ENCODE measurements at places on chromosomes 6 and 20.

DNA sequence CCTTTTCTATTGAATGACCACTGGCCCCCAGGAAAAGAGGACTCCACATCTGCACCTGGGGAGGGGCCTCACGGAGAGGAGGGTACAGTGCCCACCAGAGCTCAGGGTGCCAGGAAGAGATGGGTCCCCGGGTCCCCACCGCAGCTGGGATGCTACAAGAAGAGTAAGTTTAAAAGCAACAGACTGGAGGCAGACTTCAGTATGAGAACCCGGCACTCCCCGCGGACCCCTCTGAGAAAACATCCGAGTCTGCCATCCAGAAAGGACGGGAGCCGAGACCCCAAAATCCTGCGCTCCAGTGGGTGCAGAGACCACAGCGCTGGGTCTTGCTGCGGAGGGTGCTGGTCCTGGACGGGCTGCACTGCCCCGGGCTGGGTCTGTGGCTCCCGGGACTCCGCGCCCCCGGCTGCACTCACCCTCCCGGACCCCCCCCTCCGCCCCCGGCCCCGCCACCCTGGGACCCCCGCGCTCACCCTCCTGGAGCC, 350 bp downstream of the HELZ2 start:
- DNase-seq, result no peak

DNA sequence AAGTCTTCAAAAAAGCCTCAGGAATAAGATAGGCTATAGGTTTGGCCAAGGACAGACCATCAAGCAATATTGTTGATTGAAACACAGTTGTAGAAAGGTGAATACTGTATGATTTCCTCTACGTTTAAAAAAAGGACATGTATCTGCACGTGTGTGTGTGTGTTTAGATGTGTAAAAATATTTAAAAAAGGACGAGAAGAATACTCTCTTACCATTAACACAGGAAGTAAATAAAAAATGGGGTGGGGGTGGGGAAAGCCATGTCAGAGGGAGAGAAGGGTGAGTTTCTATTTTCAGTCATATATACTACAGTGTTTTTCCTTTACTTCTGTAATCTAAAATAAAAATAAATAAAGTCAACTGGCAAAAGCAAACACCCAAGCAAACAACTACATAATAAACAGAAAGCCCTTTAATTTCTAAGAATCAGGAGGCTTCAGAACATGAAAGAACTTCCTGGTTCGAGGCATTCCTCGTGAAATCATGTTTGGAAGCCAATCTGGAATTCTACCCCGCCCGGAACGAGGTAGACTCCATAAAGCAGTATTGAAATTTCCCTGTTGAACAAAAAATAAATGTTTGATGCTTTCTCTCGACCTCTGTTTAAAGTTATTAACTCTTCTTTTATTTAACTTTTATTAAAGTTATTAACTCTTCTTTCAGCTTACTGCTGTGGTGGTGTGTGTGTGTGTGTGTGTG, 158.1 kb upstream of the ZNF217 start:
- DNase-seq, result no peak

- DNase-seq, result no peak
Measured at GRCh38 chr6:22149096-22149495, 147.7 kb downstream of the PRL start.

DNA sequence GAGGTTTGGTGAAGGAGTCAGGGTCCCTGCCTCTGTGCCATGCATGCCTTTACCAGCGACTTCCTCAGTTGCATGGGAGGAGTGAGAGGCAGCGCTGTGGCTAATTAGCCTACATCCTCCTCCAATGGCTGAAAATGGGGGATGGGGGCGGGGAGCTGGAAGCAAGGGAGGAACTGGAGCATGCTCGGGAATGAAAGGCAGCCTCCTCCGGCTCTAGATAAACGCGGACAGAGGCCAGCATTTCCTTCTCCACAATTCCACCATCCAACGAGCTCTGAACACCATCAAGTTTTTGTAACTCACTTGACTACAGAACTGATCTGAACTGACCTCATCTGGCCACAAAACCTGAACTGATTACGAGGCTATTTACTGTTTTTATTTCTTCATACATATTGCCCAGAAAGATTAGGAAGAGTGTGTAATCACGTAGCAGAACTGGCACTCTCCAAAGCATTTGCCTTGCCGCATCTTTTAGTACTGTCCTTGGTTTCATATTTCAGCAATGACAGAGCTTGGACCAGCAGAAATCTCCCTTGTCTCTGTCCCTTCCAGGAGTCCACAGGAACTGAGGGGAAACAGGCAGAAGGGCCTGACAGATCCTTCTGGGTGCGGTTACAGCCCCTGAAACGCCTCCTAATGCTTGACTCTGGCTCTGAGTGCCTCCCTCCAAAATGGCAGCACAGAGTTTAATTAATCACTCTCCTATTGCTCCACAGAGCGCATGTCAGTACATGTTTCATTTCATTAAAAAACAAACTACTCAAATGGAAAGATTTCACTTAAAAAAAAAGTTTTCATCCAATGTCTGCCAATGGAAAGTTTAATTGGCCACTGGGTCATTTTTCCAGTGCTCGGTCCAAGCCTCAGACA, 58.2 kb upstream of the TRAF3IP2 start:
- DNase-seq, result no peak

- no peak for DNase-seq
Measured at GRCh38 chr6:156378853-156379252, 398.3 kb upstream of the ARID1B start.

DNA sequence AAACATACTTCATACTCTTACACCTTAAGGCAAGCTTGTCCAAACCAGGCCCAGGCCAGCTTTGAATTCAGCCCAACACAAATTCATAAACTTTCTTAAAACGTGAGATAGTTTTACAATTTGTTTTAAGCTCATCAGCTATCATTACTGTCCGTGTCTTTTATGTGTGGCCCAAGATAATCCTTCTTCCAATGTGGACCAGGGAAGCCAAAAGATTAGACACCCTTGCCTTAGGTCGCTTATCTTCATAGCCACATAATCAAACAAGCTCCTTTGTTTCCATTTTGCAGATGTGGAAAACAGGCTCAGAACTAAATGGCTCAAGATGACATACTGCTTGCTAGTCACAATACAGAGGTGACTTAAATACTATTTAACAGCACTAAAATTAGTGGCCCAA, 6.0 kb downstream of the SALL4 start:
- DNase-seq, result no peak

- DNase-seq, result no peak
Measured at GRCh38 chr6:42100029-42100901, 42.2 kb downstream of the C6orf132 start.

DNA sequence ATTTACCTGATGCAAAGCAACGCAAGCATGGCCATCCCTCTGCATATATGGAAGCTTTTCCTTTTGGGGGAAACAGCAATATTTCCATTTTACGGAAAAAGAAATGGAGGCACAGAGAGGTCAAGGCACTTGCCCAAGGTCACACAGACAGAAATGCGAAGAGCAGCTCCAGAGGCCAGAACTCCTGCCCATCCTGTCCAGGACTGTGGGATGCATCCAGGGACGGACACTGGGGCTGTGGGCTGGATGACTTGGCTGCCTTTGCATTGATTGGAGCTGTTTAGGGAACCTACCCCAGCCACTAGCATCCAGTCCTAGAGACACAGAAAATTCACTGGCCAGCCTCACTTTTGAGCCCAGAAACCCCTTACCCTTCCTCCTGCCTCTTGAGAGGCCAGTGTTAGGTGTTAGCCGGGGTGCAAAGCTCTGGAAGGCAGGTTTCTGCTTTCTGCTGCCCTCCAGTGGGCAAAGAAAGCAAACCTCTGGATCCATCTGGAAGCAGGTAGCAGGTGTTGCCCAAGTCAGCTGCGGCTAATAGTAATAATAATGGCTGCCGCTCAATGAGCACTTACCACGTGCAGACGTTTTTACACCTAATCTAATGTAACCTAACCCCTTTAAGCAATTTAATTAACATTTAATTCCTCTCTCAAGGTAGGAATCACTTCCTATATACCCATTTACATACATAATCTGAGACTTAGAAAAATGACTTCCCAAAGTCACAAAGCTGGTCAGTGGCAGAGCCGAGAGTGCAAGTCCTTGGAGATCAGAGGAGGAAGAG, 31.7 kb upstream of the CCN5 start:
- DNase-seq, result peak; percentile 83
